Purkinje cell (primary cell): ENCODE measurements at places on chromosomes 12 and 14. TPM values are rescaled to one million over a fixed set of nuclear protein-coding genes. Genes with fewer than 3 reads are reported as not detected.

PLBD1 gene
- 0.98 TPM in 1 of 2 replicates, not detected in the other for polyA plus RNA-seq

E2F7 gene
- polyA plus RNA-seq = not detected in 2 replicates

ACVRL1 gene
- polyA plus RNA-seq = not detected in 2 replicates

CCNB1IP1 gene
- 14.0 and 27.9 TPM in 2 replicates for polyA plus RNA-seq

AHSA1 gene
- 247 and 323 TPM in 2 replicates for polyA plus RNA-seq

C12orf54 gene
- polyA plus RNA-seq = not detected in 2 replicates

RNF41 gene
- 12.4 and 13.5 TPM in 2 replicates for polyA plus RNA-seq

CKAP4 gene
- 18.0 and 21.1 TPM in 2 replicates for polyA plus RNA-seq

BORCS5 gene
- polyA plus RNA-seq = 4.9 and 5.8 TPM in 2 replicates

PIGH gene
- 56.1 and 69.2 TPM in 2 replicates for polyA plus RNA-seq
